Trophoblast cell (in vitro differentiated cells and primary cell): ENCODE measurements at places on chromosomes 16 and 17.

DNA sequence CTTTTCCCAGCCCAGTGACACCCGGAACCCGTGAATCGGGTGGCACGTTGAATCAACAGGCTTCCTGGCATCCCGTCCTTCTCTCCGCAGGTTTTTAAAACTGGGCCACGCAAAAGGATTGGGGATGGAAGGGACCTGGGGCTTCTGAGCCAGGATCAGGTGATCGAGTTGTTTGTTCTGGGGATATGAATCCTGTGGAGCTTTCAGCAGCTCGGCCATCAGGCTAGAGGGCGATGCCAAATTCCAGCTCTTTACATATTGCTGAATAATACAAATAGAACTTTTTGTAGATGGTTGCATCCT lies 473 bp downstream of the SUPT6H start:
- H3K4me3 ChIP-seq: peak overlapping the region; percentile 98
- peaks cover 19% of the 10 kb centered on the region for H3K36me3 ChIP-seq
- peaks cover 2% of the 10 kb centered on the region for H3K4me1 ChIP-seq
- DNase-seq: no peak

DNA sequence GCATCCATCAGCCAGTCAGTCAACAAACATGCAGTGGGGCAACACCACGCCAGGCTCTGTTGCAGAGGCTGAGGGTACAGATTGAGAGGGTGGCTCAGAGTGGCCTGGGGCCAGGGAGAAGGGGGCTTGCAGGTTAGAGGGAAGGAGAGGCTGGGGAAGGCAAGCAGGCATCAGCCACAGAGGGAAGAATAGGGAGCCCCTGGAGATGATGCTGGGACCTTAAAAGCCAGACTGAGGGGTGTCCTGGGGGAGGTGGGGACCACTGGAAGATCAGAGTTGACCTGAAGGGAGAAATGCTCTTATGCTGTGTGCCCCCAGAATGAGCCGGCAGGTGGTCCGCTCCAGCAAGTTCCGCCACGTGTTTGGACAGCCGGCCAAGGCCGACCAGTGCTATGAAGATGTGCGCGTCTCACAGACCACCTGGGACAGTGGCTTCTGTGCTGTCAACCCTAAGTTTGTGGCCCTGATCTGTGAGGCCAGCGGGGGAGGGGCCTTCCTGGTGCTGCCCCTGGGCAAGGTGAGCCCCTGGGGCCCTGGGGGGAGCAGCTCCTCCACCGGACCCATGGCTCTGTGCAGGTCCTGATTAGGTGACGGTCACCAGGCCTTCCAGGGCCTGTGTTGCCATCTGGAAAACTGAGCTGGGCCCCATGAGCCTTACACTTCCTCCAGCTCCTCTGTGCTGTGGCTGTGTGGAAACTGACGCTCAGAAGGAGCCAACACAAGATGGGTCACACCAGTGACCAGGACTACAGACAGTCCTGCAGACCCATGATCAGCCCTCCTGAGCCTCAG lies 1.7 kb downstream of the CORO1A start:
- peaks cover 9% of the 10 kb centered on the region for H3K4me1 ChIP-seq
- H3K27me3 ChIP-seq: no peaks in the 10 kb centered on the region
- DNase-seq: peak; percentile 67
- no peaks in the 10 kb centered on the region for H3K36me3 ChIP-seq

DNA sequence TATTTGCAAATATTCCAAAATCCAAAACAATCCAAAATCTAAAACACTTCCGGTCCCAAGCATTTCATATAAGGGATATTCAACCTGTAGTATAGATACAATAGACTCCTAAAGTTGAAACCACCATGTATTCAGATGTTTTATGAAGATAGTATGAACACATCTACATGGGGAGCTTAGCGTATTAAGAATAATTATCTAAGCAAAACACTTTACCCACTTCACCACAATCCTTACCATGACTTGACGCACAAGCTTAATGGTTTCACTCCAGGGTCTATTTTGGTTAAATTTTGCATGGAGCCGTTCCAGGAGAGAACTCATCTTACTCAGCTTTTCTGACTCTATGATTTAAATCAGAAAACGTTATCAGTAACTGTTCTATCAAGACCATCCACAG lies 3.5 kb downstream of the MED1 start:
- H3K27me3 ChIP-seq: no peaks in the 10 kb centered on the region
- no peak overlapping the region for H3K27ac ChIP-seq
- peaks cover 31% of the 10 kb centered on the region for H3K36me3 ChIP-seq
- no peak for DNase-seq
- no peak overlapping the region for H3K4me3 ChIP-seq

DNA sequence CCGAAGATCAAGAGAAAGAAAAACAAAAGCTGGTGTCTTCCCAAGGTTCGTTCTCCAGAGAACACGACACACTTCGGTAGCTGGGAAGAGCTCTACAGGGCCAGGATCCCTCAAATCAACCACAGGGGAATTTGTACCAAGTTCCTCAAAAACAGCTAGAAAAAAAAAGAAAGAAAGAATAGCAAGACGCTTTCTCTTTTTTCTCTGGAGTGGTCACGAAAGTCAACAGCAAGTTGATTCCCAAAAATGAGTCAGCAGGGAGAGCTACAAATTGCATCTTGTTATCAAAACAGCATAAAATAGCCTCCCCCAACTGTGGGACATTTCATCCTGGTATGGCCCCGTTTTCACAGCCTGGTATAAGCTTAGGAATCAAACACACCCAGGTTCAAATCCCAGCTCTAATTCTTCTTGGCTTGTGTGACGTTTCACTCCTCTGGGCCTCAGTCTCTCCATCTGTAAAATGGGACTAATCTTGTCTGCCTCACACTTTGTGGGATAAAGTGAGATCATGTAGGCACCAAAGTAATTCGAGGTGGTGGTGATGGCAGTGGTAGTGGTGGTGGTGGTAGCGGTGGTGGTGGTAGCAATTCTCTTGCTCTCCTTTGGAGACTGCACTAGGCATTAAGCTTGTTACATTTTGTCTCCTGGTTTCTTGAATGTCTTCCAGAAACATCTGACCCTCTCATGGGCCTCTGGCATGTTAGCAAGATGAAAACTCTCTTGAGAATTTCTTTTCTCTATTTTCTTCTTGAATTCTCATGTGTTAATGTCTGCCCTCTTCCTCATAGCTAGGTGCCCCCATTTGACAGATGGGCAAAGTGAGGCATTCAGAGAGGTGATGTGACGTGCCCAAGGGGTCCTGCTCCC lies 988 bp upstream of the IL21R start:
- DNase-seq: peak; percentile 17
- H3K27me3 ChIP-seq: no peaks in the 10 kb centered on the region
- no peak overlapping the region for H3K4me3 ChIP-seq
- no peaks in the 10 kb centered on the region for H3K4me1 ChIP-seq

DNA sequence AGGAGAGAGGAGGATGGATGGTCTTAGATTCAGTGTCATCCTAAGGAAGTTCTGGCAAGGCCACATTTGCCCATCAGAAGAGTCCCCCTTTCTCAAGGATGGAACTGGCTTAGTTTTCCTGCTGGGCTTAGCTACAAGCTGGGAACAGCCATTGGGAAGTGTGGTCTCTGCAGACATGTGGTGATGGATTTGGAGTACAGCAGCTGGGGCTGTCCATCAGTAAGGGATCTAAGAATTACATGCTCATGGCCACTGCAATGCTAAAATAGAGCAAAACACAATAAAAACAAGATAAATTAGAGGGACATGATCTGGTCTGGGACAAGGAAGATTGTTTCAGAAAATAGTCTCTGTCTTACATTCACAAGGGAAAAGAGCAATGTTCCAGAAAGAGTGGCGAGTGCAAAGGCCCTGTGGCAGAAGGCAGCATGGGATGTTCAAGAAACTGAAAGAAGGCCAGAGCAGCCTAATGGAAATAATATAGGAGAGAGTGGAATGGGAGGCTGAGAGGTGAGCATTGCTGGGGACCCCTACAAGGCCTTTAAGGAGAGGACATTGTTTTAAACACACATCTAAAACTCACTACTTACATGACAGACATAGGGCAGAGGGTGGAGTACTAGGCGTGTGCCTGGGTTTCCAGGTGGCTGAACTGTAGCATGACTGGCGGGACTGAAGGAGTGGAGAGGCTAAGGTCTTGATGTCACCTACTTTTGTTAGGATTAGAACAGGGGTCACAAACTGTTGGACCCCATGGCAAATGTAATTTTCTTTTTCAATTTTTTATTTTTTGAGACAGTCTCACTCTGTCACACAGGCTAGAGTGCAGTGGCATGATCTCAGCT lies 17.0 kb upstream of the TOX3 start:
- no peak overlapping the region for H3K27ac ChIP-seq
- no peaks in the 10 kb centered on the region for H3K36me3 ChIP-seq
- H3K27me3 ChIP-seq: no peaks in the 10 kb centered on the region

GRCh38 chr16:73092236-73092781 lies 44.4 kb upstream of the ZFHX3 start:
- no peak overlapping the region for H3K27ac ChIP-seq
- H3K4me3 ChIP-seq: no peak overlapping the region
- H3K27me3 ChIP-seq: no peaks in the 10 kb centered on the region

DNA sequence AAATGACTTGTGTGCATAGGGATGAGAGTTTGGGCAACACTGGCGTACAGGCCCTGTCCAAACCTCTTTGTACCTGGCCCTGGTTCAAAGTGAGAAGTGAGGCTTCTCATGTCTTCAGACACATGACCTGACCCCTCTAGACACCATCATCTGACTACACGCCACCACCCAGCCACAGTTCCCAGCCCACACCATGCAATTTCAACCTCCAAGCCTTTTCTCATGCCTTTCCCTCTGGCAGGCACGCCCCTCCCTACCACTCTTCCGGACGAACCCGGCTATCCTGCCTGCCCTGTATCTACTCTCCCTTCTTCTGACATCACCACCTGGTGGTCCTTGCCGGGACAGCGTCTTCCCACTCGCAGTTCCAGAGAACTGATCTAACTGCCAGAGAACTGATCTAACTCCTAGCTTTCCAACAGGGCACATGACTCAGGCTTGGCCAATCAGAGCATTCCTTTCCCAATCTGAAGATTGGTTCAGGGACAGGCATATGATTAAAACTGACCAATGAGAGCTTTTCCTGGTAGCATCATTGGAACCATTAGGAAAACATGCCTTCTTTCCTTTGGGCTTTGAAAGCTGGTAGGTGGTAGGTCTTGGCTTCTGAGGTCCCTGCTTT lies 27.1 kb upstream of the IL21R start:
- H3K4me3 ChIP-seq: no peak overlapping the region
- DNase-seq: peak; percentile 69
- H3K4me1 ChIP-seq: peaks cover 2% of the 10 kb centered on the region
- H3K36me3 ChIP-seq: no peaks in the 10 kb centered on the region
- no peak overlapping the region for H3K27ac ChIP-seq
- H3K27me3 ChIP-seq: no peaks in the 10 kb centered on the region

DNA sequence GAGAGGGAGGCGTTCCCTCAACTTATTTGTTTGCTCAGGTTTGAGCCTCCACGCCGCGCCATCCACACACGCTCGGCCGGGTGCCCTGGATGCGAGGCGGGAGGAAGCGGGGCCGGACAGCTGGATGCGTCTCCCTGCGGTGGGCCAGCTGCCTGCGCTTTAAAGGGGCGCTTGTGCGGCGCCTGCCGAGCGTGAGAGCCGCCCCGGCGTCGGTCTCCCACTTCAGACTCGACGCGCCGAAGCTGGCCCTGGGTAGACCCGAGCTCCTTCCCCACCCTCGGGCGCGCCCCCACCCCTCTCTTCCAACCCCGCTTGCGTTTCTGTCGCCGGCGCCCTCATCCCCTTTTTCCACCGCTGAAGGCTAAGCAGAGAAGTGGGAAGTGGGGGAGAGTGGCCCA lies 527 bp upstream of the CHAD start:
- DNase-seq: no peak
- no peak overlapping the region for H3K27ac ChIP-seq
- peaks cover 2% of the 10 kb centered on the region for H3K27me3 ChIP-seq
- H3K36me3 ChIP-seq: peaks cover 40% of the 10 kb centered on the region
- H3K4me3 ChIP-seq: no peak overlapping the region
- peaks cover 4% of the 10 kb centered on the region for H3K4me1 ChIP-seq

- no peaks in the 10 kb centered on the region for H3K27me3 ChIP-seq
- no peaks in the 10 kb centered on the region for H3K4me1 ChIP-seq
- no peak for DNase-seq
- no peaks in the 10 kb centered on the region for H3K36me3 ChIP-seq
- H3K4me3 ChIP-seq: no peak overlapping the region
These were observed 130.5 kb downstream of the NPIPB5 start for GRCh38 chr16:22641131-22641628.

DNA sequence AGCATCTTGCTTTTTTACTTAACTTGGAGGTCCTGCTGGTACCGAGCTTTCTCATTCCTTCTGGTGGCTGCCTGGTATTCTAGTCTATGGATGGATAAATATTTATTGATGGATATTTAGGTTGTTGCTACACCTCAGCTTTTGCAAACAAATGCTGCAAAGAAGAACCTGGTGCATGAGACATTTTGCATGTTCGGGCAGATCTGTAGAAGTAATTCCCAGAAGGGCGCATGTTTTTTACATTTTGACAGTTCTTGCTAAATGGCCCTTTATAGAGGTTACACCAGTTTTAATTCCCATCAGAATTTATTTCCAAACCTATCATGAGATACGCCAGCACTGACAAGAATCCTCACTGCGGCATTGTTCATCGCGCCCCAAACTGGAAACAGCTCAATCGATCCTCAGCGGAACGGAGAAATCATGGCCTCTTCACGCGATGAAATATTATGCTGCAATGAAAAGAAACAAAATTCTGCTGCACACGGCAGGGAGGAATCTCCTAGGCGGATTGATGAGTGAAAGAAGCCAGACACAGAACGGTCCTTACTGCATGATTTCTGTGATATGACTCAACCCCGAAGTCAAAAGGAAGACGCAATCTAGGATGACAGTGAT lies 68.0 kb upstream of the CREBBP start:
- H3K4me3 ChIP-seq: no peak overlapping the region
- peaks cover 9% of the 10 kb centered on the region for H3K4me1 ChIP-seq
- no peaks in the 10 kb centered on the region for H3K36me3 ChIP-seq
- no peak overlapping the region for H3K27ac ChIP-seq
- no peak for DNase-seq
- H3K27me3 ChIP-seq: no peaks in the 10 kb centered on the region

DNA sequence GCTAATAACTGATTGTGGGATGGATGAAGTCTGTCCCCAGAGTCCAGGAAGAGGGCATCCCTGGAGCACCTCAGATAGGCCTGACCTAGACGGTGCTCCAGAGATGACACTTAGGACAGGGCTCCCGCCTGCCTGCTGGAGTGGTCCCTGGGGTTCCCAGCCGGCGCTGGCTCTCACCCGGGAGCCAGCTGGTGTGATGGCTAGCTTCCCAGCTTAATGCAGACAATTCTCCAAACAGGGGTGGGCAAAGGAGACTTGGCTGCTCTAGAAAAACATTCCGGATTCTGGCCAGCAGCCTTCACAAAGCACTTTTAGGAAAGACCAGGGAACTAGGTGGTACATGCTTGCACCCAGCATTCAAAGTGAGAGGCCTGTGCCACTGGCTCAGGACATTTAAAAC lies 18.6 kb downstream of the ACE start:
- H3K4me3 ChIP-seq: no peak overlapping the region
- no peaks in the 10 kb centered on the region for H3K36me3 ChIP-seq
- H3K4me1 ChIP-seq: no peaks in the 10 kb centered on the region

GRCh38 chr16:66888647-66889615 lies 8.6 kb downstream of the PDP2 start:
- no peak overlapping the region for H3K4me3 ChIP-seq
- H3K36me3 ChIP-seq: peaks cover 21% of the 10 kb centered on the region
- peaks cover 17% of the 10 kb centered on the region for H3K4me1 ChIP-seq
- DNase-seq: no peak
- no peaks in the 10 kb centered on the region for H3K27me3 ChIP-seq

- no peak for DNase-seq
- H3K36me3 ChIP-seq: no peaks in the 10 kb centered on the region
- no peaks in the 10 kb centered on the region for H3K27me3 ChIP-seq
- no peak overlapping the region for H3K27ac ChIP-seq
These were observed 373.2 kb upstream of the TNRC6C start for GRCh38 chr17:77585142-77585860.

GRCh38 chr16:20323591-20324117 lies 3.7 kb downstream of the GP2 start:
- no peaks in the 10 kb centered on the region for H3K27me3 ChIP-seq
- no peak overlapping the region for H3K27ac ChIP-seq
- H3K36me3 ChIP-seq: no peaks in the 10 kb centered on the region
- no peaks in the 10 kb centered on the region for H3K4me1 ChIP-seq
